Fibroblast of skin of abdomen (primary cell): ENCODE measurements at places on chromosomes 3 and 15.

DNA sequence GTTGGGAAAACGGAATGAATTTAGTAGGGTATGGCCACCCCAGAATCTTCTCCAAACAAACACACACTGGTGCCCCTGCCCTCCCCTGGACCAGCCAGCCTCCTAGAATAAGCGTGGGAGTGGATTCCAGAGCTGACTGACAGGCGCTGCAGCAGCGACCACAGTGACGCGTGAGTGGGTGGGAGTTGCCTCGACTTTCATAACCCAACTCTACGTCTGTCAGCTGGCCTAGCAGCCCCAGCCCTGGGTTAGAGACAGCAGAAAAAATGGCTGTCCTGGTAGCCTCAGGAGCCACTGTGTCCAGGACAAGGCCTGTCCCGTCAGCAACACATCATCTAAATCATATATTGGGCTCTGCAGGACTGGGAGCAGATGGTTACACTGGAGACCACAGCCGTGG lies 10.0 kb downstream of the PLA2G4B start:
- no peak for DNase-seq

- no peak for DNase-seq
Measured at GRCh38 chr15:101597360-101597928, 54.7 kb downstream of the TM2D3 start.

GRCh38 chr15:73249499-73249898 lies 119.3 kb downstream of the HCN4 start:
- DNase-seq, result no peak

- no peak for DNase-seq
Measured at GRCh38 chr3:102183186-102183585, 251.6 kb upstream of the ZPLD1 start.

- DNase-seq, result no peak
Measured at GRCh38 chr15:66129586-66129985, 124.0 kb downstream of the MEGF11 start.

DNA sequence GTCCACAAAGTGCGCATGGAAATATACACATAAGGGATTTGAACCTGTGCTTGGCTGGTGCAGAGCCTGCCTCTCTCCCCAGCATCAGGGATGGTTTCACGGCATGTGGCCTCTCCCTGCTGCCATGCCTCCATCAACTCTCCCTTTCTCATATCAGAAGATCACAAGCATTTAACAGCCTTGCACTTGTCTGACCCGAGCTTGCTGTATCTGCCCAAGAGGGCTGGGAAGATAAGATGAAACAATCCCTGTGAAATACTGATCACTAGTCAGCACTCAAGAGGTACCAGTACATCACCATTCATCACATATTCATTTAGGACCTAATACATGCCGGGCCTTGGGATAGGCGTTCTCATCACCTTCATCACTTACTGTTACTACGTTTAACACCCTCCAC lies 107.6 kb upstream of the ARHGEF3 start:
- no peak for DNase-seq

DNA sequence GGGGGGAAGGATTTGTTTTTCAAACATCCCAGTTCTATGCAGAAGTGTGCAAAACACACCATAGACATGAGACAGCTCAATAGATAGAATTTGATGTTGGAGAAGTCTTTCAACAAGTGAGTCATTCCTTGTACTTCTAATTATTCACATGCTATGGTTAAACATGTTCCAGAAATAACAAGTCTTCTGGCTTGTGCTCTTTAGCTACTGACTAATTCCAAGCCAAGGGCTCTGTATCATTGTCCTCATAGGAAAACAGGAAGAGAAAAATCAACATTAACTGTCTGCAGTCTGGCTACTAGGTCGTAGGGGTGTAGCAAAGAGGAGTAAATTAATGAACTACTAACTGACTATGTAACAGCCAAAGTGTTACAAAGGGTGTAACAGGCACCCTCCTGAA lies 25.8 kb downstream of the LDHAL6B start:
- DNase-seq, result peak; percentile 90

DNA sequence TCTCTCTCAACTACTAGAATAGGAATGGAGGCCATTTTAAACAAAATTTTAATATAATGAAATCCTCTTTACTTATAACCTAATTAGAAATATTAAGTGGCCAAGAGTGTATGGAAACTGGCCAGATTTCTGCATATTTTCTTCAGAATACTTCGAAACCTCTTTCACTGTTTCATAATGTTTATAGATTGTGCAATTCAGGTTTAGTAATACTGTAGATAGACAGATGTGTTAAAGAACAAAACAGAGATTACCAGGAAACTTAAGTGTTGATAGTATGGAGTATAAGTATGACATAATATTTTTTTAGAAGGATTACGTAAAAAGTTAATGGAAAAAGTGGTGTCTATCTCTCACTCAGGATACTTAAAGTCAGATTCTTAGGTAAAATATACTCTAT lies 4.7 kb downstream of the ABHD5 start:
- DNase-seq, result peak; percentile 68

DNA sequence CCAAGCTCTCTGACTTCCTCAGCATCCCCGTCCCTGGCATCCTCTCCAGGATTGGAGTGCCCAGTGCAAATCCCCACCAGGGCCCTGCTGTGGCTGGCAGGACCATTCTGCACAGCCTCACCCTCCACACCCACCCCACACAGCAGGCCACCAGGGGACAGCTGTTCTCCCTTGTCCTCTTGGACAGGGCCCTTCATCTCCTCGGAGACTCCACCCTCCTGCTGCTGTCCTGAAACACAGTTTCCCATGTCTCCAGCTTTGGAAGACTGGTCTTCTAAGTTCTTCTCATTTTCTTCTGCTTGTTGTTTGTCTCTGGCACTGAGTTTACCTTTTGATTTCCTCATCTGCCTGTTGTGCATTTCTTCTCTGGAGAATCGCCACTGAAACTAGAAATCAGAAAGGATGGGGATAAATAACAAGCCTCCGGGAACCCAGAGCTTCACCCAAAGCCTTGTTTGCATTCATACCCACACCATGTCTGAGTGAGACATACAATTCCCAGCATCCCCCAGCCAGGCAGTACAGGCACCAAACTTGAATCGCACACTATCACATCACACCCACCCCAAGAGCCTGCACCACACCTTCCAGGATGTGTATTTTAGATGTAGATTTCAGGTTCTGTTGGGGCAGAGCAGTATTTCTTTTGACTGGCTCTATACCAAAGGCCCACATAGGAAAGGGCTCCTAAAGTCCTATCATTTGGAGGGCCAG lies 52.0 kb downstream of the OXNAD1 start:
- no peak for DNase-seq

- DNase-seq, result no peak
Measured at GRCh38 chr3:59605944-59606534, 556.2 kb upstream of the CFAP20DC start.

GRCh38 chr3:46695962-46696894 lies 2.7 kb upstream of the ALS2CL start:
- DNase-seq, result peak; percentile 33

DNA sequence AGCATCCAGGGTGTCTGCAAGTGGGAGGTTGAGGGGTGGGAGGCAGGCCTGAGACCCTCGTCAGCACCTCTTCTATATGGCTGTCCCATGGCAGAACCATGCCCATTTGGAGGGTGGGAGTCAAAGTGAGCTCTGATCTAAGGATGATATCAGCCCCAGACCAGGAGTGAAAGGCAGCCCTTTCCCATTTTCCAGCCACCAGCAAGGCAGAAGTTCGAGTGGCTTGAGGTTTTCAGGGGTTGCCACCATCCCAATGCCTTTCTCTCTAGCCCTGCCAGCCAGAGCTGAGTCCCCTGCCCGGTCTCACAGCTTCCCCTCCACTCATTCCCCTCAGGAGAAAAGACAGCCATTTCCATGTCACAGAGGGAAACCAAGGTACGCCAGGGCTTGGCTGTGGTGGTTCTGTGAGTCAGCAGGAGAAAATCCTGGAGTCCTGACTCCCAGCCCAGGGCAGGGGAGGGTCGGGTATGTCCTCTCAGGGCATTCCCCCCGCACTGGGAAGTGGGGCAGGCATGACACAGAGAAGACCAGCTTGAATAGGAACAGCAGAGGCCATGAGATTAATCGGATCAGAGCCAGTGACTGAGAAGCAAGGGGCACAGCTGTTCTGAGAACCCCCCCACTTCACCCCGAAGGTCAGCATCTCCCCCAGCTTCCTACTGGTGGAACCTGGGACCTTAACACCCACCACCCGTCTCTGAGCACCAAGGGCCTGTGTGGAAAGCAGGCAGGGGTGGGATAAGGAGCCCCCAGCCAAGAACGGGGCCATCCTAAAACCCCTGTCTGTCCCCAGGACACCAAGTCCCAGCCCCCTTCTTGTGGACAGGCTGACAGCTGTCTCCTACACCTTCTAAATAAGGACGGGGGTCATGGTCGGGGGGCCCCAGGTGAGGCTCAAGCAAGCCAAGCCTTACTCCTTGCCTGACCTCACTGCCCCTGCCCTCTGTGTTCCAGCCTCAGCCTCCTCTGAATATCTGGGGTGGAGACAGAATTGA lies 965 bp upstream of the SLC38A3 start:
- no peak for DNase-seq

DNA sequence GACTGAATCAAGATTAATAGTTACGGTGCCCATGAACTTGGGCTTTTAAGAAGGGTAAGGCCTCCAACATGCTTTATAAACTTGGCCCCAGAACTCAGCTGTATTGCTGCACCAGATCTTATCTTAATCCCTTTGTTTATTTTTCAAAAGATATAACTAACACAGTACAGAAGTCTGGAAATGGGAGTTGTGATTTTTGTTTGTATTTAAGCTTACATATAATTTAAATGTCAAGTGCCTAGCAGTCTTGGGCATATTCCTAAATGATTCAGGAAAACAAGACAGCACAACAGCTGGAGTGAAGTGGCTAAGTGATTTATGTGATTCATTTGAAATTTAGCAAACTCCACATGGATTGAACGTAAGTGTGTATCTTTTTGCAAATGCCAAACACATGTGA lies 56.2 kb downstream of the NBEAL2 start:
- no peak for DNase-seq

GRCh38 chr3:151196434-151196833 lies 6.6 kb downstream of the GPR171 start:
- DNase-seq, result no peak

DNA sequence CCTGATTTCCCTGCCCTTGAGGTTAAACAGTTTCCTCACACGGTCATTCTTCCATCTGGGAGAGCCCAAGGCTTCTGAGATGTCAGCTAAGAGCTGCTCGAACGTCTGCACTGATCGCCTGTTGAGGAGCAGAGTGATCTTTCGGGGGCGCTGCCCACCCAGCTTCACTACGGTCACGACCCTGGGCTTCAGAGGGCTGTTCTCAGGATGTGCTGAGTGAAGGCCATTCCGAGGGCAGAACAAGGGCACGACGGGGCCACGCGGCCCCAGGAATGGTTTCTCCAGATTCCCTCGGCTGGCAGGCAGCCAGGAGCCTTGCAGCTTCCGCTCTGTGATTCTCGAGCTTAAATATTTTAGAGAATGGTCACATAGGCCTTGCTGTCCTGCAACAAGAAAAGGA lies 25.7 kb downstream of the DCLK3 start:
- no peak for DNase-seq
